Stimulated activated CD8-positive, alpha-beta memory T cell treated with anti-CD3 and anti-CD28 coated beads, Interleukin-7, amount 100 ng/mL, for 1 hour (primary cell): ENCODE measurements at places on chromosomes 5 and 9.

DNA sequence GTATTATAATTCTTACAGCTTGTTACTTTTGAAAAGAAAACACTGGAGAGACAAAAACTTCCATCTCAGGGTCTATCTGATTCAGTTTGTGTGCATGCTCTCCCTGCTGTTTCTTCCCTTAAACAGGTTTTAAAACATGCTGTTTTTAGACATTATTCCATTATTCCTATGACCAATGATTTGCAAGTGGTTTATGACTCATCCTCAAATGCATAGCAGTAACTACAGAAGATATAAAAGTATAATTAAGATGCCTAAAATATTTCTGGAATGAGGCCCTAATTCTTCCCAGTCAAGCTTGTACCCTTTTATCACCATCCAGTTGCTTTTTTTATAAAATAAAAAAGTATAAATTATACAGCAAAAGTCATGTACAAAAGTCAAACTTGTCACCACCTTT is 3.7 kb downstream of the DTWD2 start:
- no peak for DNase-seq

DNA sequence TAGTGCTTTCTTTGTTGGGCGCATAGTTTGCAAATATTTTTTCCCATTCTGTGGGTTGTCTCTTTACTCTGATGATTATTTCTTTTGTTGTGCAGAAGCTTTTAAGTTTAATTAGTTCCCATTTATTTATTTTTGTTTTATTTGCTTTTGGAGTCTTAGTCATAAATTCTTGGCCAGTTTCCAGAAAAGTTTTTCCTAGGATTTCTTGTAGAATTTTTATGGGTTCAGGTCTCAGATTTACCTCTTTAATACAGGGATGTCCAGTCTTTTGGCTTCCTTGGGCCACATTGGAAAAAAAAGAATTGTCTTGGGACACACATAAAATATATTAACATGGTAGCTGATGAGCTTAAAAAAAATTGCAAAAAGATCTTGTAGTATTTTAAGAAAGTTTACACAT is 122.0 kb downstream of the WDR70 start:
- no peak for DNase-seq

DNA sequence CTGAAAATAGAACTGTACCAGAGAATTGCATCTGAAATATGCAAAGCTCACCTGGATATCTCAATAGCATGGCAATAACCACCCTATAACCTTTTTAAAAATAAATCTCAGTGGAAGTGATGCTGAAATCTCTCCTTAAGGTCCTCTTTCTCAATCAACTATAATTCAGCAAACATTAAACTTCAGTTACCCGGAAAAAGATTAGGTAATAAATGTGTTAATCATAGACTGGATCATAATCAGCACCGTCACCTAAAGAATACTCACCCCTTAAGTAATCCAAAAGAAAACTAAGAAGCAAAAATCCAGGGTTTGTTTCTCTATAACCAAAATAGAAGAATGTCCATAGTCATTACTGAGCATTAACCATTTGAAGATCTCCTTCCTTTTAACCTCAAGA is 44.3 kb upstream of the DENND4C start:
- no peak for DNase-seq

DNA sequence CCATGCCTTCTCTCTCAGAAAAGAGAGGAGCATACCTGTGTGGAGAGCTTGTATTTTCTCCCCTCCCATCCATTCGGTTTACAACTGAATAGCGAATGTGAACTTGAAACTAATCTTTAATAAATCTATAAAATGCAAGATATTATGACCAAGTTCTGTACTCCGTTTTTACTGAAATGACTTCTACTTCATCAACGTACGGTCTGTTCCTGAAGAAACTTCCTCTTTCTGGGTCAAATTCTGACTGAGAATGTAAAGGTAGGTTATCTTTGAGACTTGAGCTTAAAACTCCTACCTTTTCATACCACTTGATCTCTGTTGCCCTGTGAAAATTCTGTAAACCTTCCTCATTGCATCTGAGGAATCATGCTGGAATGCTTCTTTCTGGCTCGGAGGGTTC is 4.2 kb upstream of the CTNNAL1 start:
- no peak for DNase-seq

GRCh38 chr5:14920121-14920520 is 48.5 kb upstream of the ANKH start:
- no peak for DNase-seq

DNA sequence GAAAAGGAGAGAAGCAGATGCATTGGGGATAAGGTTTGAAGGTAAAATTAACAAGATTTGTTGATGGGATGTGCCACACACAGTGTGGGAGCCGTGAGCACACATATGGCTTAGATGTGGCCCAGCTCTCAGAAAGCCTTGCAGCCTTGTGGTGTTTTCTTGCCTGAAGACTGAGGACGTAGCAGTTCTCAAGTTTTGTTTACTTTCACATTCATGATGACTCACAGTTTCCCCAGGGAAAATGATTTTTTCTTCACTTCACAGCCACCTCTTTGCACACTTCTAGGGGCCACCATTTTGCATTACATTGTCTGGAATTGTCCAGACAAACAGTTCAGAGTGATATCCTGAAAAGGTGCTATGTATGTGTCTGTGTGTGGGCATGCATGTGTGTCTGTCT is 126.2 kb downstream of the BASP1 start:
- DNase-seq, result no peak

- DNase-seq, result no peak
These were observed 7.4 kb upstream of the IFNA1 start for GRCh38 chr9:21432672-21433425.

DNA sequence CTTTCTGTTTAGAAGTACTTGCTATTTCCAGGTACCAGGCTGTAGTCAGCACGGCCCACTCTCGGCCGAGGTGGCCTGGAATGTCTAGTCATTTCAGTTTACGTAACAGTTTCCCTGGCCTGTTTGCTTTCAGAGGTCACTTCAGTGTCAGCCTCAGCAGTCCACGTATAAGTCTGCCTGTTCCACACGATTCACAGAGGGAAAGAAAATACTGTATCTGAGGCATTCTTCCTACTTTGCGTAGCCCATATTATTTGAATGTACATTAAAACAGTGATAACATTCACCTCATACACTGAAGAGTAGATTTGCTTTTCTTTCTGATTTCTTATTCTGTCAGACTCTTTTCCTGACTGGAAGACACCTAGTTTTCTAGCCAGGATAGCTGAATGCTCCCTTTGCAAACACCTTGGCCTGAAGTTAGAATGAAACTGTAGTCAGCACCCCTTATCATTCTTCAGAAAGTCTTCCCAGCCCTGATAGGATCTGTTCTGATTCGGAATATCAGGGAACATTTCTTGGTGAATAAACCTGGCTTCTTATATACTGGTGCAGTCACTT is 140.9 kb downstream of the AOPEP start:
- DNase-seq, result no peak

DNA sequence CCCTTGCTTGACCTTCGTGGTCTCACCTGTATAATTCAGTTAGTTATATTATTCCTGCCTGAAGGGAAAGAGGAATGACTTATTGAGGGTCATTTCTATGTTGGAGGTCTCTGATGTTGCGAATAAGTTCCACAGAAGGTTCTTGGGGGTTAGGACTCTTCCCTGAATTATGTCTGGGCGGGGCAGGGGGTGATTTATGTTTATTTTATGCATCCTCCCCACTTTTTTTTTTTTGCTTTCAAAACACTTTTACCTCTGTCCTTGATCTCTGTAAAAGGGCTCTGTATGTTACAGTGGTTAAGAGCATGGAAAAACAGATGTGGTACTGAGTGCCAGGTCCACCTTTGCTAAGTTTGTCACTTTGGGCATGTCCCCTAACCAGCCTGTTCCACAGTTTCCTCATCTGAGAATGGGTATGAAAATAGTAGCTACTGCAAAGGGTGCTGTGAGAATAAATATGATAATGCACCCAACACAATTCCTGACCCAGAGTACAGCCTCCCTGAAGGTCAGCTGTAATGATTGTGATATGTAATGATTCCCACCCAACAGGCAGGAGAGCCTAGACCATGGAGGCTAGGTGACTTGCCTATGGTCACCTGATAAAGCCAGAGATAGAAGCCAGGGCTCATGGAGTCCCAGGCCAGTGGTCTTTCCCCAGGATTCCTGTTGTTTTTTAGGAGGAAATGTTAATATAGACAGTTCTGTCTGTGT is 54.8 kb downstream of the SLC22A5 start:
- DNase-seq, result no peak

- DNase-seq, result no peak
These were observed 77.0 kb downstream of the OXCT1 start for GRCh38 chr5:41793141-41793770.

- DNase-seq, result no peak
These were observed 7.1 kb upstream of the UNC5A start for GRCh38 chr5:176803068-176803942.

DNA sequence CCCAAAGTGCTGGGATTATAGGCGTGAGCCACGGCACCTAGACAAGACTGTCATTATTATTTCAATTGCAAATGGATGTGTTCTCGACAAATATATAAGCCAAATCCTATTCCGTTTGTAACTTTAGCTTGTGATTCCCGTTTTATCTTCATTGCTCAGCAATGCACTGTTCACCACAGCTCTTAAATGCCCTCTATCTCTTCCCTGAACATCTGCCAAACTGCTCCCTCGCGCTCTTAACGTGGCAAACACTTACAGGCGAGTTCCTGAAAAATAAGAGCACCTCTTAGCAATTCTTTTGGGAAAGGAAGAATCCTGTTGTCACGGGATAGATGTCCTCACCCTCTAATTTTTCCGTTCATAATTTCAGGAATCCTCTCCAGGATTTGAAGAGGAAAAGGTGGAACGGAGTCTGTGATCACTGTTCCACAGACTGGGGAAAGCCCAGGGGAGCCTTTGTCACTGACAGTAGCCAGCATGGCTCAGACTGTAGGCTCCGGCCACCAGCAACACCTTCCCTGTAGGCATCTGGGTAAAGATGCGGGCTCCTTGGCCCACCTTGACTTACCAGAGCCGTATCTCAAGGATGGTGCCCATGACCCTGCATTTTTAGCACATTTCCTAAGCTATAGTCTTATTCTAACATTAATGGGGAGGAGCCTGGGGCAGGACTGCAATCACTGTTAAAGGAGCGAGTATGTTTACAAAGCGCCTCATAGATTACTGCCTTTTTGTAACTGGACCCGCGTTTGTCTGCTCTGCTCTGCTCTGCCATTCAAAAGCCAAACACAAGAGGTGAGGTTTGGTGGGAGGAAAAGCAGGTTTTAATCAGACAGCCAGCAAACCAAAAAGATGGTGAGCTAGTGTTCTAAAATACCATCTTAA is 20.2 kb upstream of the GNPDA1 start:
- no peak for DNase-seq

DNA sequence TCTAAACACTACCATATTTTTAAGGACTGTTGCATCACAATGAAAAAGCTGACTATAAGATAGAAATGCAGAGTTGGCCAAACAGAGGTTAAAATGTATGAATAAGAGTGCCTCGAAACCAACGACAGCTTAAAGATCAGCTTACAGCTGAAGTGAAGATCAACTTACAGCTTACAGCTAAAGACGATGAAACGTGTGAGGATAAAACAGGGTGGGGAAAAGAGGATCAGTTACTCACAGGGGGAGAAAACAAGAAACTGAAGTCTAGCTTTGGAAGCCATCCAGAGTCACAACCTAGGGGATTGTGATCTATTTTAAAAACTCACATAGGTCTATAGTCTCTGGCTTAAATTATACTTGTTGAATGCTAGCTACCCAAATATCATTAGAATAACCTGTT is 220.0 kb downstream of the SNCAIP start:
- no peak for DNase-seq

- DNase-seq, result no peak
These were observed 79.9 kb downstream of the SMIM23 start for GRCh38 chr5:171865471-171865870.

DNA sequence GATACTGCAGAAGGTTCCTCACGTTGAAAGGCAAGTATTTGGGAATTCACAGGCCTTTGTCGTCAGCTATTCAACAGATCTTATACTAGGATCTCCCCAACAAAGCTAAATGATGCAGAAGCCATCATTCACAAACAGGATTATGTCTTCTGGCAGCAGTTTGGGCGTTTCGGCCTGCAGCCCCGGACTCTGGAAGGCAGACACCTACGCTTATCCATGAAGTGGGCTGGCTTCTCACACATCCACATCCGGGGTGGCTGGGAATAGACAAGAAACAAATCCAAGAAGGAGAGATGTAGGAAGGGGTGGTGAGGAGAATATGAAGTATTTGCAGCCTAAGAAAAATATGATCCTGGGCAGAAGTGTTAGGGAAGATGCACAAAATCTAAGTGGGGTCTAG is 471.9 kb downstream of the AGTPBP1 start:
- DNase-seq, result no peak

DNA sequence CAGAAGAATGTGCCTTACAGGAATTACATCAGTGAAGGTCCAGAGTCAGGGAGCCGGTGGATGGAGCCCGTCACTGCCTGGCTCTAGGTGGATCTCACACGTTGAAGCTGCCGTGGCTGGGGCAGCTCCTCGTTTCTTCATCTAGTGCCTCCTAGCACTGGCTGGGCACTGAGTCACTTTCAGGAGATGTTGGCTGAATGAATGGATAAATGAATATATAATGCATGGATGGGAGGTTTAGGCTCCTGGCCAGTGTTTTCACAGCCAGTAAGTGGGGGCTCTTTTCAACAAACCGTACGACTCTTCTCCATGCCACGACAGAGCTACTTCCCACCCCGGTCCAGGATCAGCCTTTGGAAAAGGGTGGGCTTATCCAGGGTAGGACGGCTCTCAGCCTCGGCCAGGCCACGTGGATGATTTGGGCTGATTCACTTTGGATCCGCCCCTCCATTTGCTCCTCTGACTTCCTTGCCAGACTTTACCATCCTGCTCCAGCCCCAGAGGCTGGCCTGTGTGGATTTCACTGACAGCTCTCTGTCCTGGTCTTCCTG is 1.3 kb upstream of the SH3PXD2B start:
- no peak for DNase-seq

DNA sequence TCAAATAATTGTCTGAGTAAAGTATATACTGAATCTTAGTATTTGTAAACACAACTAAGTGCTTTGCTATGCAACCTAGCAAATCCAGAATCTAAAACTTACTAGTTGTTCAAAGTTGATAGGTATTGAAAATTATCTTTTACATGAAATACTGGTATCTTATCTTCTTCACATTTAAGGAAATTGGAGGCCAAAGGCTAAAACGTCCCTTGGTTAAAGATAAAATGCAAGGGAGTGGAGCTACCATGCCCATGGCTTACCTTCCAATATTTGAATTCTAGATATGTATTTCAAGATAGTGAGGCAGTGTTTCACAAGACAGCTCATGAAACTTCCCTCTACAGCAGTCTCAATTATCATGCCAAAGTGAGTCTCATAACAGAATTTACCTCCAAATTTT is 373.5 kb downstream of the KIAA0825 start:
- no peak for DNase-seq
